NCI-H1105 treated with DMSO at 0.1 percent for 48 hours (cell line): ENCODE measurements at places on chromosomes 3 and 15.

DNA sequence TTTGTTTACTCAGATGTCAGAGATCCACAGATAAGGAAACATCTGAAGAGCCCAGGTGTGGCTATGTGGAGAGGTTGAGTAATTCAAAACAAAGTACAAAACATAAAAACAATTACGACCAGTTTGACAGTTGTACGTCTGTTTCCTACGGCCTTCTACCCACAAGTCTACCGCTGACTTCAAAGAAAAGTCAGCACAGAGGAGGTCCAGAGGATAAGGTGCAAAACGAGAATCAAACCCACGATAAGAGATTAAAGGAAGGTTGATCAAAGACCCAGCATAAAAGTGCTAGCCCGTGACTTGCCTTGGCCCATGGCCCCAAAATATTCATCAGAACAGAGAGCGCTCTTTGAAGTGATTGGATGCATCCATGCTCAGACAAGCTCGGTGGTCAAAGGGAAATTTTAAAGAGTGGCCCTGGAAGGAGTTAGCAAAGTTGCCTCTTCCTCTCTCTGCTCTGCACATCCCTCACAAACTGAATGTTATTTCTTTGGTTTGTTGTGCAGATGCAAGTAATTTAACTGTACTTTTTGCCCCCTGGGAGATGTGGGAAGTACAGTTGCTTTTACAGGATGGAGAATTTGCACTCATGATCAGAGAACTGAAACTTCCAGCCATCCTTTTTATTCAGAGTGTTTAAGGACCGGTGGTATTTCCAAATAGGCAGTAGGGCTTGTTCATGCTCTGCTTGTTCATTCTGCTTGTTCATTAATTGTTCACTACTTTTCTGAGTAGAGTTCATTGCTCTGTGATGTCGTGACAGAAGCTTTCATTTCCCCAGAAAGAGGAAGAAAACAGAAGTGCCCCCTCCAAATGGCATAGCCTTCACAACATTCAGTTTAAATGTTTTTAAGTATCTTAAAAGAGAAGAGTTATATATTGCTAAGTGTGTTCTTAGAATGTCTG, 31.1 kb downstream of the MME start:
- peak; percentile 22 for DNase-seq

GRCh38 chr3:120168611-120169010, 74.4 kb upstream of the GSK3B start:
- DNase-seq: no peak

DNA sequence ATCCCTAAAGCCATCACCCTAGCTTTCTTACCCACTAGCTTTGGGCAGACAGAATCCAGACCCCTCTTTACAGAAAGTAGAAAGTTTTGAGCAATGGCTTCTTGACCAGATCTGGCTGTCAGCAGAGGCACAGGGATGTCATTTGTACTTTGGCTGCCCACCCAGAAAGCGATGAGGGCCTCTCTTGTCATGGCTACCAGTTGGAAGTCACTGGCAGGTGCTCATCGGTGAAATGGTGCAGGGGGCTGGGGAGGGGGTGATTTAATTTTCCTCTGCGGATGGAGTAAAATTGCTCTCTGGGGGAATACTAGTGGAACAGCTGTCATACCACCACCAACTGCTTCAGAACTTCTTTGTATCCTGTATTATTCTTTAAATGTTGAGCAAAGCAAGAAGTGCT, 393.7 kb downstream of the LSAMP start:
- no peak for DNase-seq

GRCh38 chr3:182782149-182782548, 11.2 kb upstream of the ATP11B start:
- DNase-seq: no peak
